Amygdala (tissue), 56 donors: ENCODE measurements at places on chromosomes 12 and 14.

GRCh38 chr12:121858662-121859572, at the start of gene HPD:
HPD (minus strand) TSS chr12:121858859; CDS start chr12:121858823, 36 bp downstream.
- DNase-seq: no peak

- DNase-seq: no peak
Observed at GRCh38 chr12:95179011-95179410, 38.3 kb downstream of the FGD6 start.

GRCh38 chr14:57970594-57970993, 104.7 kb upstream of the SLC35F4 start:
- DNase-seq: no peak

DNA sequence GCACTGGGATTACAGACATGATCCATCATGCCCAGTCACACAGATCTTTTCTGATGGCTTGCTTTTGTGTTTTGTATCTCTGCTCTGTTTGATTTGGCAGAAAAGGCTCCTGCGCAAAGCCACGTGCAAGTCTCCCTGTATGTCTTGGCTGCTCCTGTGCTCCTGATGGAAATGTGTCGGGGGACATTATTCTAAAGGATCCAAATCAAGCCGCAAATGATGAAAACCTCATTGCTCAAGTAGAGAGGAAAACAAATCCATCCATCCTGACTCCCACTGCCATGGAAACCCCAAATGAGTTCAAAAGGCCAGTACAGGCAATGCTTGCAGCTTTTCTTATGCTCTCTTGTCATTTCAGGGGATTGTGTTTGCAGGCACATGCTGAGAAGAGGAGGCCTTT, 93.8 kb downstream of the NDUFA12 start:
- no peak for DNase-seq

GRCh38 chr14:50821510-50822464, 9.2 kb downstream of the NIN start:
- no peak for DNase-seq

GRCh38 chr12:52971679-52972329, 22.9 kb downstream of the KRT18 start:
- DNase-seq: no peak

DNA sequence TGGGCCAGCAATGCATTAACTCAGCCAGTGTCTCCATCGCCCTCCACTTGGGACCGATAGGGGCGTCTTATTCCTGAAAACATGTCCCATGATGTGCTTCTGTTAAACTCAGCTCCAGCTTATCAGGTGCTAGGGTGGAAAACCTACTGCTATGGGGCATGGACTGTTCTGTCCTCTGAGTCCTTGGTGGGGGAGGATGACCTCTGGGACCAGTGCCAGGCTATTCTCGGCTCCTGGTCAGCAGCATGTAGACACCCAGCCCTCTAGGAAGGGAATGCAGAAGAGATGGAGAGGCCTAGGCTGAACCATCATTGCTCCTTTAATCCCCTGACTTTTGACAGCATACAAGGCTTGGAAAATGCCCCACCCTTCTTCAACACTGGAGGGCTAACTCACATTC, 486.2 kb downstream of the MED13L start:
- DNase-seq: no peak

DNA sequence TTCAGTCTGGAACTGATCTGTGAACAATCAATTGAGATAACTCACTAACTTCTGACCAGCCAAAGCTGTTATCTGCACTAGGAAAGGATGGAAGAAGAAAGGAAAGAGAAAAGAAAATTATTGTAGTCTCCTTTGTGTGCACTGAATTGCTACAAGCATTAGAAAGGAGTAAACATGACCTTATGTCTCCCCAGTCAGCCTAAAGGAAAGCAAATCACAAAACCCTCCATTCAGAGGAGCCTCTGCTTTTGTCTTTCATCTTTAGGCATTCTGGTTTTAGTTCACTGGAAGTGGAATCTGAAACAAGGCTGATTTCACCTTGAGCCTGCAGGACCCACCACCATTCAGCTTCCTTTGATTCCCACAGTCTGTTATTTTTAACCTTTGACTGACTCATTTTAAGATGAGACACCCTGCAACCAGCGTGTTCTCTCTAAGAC, 26.0 kb downstream of the TBX3 start:
- DNase-seq: no peak

DNA sequence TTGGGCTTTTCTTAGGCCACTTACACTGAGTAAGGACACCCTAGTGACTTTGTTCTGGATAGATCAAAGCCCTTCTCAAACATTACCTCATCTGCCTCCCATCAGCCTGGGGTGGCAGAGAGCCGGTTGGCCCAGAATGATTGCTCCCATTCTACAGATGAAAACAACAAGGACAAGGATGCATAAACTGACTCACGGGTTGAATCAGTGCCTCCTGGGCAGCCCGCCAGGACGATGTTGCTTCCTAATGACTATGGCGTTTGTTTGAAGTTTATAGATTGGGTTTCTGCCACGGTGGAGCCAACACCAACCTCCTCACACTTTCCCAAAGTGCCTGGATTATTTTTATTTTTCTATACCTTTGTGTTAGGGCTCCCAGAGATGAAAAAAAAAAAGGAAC, 3.6 kb upstream of the VRK1 start:
- DNase-seq: no peak

DNA sequence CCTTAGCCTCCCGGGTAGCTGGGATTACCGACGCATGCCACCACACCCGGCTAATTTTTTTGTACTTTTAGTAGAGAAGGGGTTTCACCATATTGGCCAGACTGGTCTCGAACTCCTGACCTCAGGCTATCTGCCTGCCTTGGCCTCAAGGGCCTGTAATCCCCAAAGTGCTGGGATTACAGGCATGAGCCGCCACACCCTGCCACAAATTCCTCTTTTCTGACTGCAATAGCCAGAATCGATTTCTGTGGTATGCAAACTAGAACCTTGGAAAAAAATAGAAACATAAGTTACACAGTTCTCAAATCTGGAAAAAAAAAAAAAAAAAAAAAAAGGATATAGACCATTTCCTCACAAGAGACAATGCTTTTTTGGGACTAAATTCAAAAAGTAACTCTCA, 184.6 kb upstream of the EGLN3 start:
- no peak for DNase-seq

- no peak for DNase-seq
Observed at GRCh38 chr12:6262623-6263022, 47.9 kb upstream of the PLEKHG6 start.

DNA sequence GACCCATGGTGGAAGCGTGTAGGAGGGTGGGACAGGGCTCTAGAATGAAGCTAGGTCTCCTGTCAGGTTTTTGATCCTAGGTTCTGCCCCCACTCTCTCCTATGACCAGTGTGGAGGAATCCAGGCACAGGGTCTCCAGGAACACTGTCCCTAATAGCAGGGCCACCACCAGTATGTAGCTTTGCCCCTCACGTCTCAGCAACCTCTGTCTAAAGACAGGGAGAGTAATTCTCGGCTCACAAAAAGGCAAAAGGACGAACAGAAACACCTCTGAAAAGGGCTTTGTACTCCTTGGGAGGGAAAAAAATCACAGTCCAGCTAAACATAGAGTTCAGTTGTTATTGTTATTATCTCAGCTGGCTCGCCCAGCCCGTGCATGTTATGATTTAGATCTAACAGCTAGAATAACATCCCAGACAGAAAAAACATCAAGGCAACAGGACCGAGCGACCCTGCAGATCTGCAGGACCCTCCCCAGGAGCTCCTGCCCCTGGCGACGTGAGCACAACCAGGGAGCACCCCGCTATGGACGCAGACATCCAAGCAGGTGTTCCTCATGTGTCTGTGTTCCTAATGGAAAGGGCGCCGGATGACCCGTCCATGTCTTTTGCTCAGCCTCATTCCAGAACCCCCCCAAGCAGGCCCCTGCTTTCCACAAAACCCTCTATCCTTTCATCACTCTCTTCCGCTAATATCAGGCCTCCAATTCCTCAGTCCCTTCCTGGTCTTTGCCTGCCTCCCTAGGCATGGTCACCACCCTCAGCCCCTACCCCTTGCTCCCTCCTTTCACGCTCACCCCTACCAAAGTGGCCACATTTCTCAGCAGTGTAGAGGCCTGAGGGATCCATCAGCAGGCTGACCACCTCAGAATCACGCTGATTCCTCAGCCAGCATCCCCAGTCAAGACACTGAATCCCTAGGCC, 14.2 kb upstream of the SLC6A12 start:
- DNase-seq: no peak

DNA sequence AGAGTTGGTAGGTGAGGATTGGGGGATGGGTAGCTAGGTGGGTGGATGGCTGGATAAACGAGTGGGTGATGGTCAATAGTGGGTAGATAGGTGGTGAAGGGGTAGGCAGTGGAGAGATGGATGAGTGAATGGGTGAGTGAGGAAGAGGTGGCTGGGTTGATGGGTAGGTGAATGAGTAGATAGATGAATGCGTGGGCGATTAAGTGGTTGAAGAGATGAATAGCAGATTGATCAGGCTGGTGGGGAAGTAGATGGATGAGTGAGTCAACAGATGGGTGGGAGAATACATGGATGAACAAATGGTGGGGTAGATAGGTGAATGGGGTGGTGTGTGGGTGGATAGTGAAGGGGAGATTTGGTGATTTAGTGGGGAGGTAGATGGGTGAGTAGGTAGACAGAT, 51.1 kb downstream of the SYNE3 start:
- no peak for DNase-seq

GRCh38 chr12:47954467-47955045, 8.8 kb upstream of the TMEM106C start:
- no peak for DNase-seq

GRCh38 chr14:69441948-69442347, 42.6 kb upstream of the PLEKHD1 start:
- no peak for DNase-seq

GRCh38 chr12:131941116-131941986, 8.4 kb upstream of the EP400 start:
- no peak for DNase-seq

GRCh38 chr12:13067322-13067721, 23.1 kb downstream of the FAM234B start:
- no peak for DNase-seq

GRCh38 chr12:118237052-118237665, 101.2 kb downstream of the PEBP1 start:
- DNase-seq: no peak

GRCh38 chr14:101843665-101844064, 82.2 kb downstream of the PPP2R5C start:
- no peak for DNase-seq

DNA sequence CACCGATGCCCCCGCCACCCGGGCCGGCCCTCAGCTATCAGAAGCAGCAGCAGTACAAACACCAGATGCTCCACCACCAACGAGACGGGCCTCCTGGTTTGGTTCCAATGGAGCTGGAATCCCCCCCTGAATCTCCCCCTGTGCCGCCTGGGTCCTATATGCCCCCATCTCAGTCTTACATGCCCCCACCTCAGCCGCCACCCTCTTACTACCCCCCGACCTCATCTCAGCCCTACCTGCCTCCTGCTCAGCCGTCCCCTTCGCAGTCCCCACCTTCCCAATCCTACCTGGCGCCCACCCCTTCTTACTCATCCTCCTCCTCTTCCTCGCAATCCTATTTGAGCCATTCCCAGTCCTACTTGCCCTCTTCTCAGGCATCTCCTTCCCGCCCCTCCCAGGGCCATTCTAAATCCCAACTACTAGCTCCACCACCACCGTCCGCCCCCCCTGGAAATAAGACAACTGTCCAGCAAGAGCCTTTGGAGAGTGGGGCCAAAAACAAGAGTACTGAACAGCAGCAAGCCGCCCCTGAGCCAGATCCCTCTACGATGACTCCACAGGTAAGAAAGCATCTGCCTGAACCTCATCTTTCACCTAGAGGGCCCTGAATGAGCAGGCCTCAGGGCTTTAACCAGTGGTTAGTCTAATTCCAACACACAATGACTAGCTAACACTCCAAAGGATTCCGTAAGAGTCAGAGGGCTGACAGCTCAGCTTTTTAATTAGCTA, 851 bp downstream of the YLPM1 start:
- no peak for DNase-seq

DNA sequence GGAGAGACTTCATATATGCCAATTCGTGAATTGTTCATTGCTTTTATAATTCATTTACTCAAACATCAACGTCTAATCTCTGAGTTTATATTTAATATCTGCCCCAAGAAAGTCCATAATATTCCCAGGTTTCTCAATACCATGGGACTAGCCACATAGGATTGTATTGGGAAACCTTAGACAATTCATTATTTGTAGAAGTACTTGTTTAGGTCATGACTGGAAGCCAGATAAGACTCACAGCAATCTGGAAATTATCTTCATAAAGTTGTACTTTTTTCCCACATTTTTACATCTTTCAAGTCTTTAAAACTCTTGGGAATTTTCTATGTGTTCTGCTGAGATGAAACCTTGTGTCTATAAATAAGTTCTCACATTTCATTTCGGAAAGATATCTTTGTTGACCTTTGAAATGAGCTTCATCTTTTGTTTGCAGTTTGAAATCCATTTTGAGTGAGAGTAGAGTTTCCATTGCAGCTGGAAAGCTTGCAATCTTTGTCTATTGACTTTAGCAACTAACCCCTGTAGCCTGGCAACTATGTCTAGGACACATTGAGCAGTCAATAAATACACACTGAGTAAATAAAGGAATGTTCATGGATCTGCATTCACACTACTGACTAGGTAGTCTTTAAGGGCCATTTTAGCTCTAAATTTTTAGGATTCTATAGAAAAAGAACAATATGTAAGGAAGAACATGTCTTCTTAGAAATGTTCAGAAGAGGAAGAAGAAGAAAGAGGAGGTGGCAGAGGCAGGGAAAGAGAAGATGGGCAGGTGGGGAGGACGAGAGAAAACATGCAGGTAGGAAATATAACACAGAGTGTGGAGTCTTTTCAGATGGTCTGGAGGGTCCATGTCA, 154.4 kb downstream of the LRIG3 start:
- DNase-seq: no peak

GRCh38 chr12:106519607-106520021, 63.2 kb upstream of the RFX4 start:
- DNase-seq: no peak

GRCh38 chr14:94028450-94028826, 2.3 kb downstream of the OTUB2 start:
- no peak for DNase-seq

- no peak for DNase-seq
Observed at GRCh38 chr12:30357766-30358490, 337.7 kb downstream of the IPO8 start.

DNA sequence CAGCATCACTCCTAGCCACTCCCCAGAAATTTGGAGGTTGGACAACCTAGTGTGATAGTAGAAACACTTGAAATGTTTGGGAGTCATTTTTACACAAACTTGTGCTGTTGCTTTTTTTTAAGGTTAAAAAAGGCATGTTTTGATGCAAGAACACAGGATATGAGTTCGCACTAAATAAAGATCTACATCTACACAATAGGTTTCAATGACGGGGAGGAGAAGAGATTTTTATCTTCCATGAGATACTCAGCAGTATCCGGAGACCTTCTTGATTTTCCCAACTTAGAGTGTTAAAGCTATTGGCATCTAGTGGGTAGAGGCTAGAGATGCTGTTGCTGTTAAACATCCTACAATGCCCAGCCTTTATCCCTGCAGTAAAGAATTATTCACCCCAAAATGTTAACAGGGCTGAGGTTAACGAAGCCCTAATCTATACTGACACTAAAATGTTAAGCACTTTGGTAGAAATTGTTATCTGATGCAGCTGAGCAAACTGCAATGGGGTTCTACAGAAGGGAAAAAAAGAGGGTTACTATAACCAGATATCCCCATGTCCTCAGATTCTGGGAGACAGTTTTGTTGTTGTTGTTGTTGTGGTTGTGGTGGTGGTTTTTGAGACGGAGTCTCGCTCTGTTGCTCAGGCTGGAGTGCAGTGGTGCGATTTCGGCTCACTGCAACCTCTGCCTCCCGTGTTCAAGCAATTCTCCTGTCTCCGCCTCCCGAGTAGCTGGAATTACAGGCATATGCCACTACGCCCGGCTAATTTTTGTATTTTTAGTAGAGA, 14.0 kb upstream of the PCNX1 start:
- DNase-seq: no peak

GRCh38 chr14:95527387-95528002, 7.4 kb upstream of the GLRX5 start:
- peak; percentile 42 for DNase-seq
